Right renal pelvis (tissue), 4 donors: ENCODE measurements at places on chromosomes 3 and 15.

GRCh38 chr3:188421151-188421821, 267.3 kb downstream of the LPP start:
- DNase-seq: no peak

DNA sequence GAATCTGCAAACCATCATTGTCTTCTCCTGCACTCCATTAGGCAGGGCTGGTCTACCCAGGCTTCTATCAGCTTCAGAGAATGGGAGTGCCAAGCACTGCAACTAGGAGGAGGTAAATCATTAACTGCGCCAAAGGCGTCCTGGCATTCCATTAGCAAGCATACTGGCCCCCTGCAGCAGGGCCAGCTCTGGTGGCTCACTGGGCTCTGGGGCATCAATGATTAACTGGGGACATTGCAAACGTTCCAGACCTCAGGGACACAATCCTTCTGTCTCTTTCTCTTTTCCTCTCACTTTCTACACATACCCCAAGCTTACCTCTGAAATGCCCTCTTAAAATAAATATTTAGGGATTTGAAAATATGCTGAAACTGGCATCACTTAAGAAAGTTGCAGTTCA, 129.0 kb downstream of the MYLK start:
- DNase-seq: peak; percentile 72

GRCh38 chr15:87817553-87817952, 439.0 kb downstream of the NTRK3 start:
- DNase-seq: no peak

DNA sequence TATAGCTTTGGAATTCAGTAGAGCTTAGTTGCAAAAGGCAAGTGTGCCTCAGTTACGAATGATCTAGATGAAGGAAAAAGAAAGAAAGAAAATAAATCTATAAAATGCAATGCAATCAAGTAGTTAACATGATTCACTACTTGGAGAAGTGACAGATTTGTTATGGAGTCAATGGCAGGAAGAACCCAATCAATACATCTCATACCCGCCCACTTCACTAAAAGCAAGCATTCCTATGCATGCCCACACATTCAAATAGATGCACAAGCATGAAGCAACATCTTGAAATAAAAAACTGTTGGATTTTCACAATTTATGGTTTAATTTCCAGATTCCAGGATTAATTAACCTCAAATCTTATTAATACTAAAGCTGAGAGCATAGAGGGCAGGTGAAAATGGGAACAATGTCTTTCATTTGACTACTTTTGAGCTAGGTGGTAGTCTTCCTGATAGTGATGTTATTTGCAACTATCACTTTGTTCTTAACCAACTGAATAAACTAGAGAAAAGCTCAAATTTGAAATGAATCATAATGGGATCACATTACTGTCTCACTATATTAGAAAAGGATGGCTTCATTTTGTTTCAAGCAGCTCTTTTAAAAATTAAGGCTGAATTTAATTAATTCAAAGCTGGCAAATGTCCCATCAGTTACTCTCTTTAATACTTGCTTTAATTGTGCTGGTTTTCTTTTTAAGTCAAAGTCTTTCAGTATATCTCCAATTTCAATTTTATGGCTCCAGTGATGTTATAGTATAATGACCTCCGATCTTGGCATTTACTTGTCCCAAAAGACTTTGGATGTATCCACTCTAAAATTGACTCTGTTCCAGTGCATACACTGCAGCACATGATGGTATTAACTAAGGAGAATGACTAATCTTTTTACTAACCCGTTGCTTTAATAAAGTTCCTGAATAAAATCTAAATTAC, 46.7 kb upstream of the CCDC50 start:
- no peak for DNase-seq

DNA sequence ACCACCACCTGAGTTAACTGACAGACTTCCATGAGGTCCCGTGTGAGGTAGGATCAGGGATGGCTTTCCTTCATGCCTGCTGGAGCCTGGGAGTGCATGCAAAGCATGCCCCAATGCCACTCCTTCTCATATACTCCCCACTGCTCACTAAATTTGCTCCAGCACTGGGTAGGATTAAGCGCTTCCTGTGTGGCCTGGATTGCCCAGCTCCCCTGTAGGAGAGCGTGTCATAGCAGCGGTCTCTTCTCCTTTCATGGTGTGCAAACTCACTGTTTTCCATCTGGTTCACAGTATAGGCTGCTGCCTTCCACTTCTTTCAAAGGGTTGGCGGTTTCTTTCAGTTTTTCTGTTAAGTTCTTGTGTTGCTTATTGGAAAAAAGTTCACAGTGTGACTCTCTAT, 34.1 kb upstream of the ABI3BP start:
- no peak for DNase-seq

DNA sequence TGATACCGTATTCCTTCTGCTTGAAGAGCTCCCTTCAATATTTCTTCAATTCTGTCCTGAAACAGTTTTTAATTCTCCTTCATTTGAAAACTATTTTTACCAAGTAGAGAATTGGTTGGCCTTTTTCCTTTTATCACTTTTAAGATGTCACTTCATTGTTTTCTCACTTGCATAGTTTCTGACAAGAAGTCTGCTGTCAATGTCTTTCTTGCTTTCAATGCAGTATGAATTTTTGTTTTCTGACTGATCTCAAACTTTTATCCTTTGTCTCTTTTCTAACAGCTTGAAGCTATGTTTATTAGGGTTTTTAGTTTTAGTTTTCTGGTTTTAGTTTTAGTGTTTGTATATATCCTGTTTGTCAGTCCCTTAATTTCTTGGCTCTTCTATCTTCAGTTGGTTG, 364.8 kb upstream of the TPRG1 start:
- DNase-seq: no peak

- no peak for DNase-seq
Measured at GRCh38 chr15:79740561-79740960, 156.3 kb downstream of the MTHFS start.

GRCh38 chr3:35670408-35670965, 31.2 kb downstream of the ARPP21 start:
- DNase-seq: no peak

GRCh38 chr3:522888-523287, 326.3 kb downstream of the CHL1 start:
- DNase-seq: no peak

GRCh38 chr3:86990012-86990733, 776 bp downstream of the VGLL3 start:
- no peak for DNase-seq

- no peak for DNase-seq
Measured at GRCh38 chr3:60081381-60082095, 1031.7 kb upstream of the CFAP20DC start.

DNA sequence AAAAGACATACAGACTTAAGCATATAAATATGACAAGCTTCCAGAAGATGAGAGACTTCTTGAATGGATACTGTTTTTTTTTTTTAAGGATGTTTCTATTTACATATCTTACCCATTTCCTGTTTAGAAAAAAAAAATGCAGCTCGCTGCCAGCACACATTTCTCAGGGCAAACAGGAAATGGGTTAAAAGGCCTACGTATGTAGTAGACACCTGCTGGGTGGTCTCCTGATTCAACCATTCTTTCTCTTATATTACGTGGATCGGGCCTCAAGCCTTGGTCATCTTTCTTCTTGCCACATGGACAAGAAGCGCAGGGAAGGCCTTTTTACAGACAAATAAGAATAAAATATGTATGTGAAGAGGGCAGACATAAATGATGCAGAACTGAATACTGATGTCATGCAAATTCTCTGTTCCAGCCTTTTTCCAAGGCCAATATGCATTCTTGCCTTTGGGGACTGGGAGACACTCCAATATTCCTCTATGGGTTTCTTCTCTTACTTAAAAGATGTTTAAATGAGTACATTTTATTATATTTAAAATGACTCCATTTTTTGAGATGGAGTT, 35.0 kb upstream of the TJP1 start:
- no peak for DNase-seq

DNA sequence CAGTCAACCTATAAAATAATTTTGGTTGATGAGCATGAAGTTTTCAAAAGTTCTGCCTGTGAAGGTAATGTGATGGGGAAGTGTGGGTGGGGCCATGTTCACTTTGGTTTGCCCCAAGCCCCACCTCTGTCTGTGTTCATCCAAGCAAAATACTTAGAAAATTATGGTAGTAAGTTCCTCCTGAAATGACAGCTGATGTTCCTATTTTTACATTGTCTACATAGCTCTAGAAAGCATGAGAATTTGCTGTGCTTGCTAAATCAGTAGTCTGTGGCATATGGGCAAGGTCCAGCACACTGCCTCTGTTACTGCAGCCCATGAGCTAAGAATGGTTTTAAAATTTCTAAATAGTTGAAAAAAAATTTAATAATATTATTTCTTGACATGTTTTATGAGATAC, 21.9 kb upstream of the CP start:
- no peak for DNase-seq

- DNase-seq: no peak
Measured at GRCh38 chr3:47836986-47837385, 34.0 kb downstream of the DHX30 start.

- no peak for DNase-seq
Measured at GRCh38 chr3:17954801-17955200, 212.4 kb upstream of the TBC1D5 start.

DNA sequence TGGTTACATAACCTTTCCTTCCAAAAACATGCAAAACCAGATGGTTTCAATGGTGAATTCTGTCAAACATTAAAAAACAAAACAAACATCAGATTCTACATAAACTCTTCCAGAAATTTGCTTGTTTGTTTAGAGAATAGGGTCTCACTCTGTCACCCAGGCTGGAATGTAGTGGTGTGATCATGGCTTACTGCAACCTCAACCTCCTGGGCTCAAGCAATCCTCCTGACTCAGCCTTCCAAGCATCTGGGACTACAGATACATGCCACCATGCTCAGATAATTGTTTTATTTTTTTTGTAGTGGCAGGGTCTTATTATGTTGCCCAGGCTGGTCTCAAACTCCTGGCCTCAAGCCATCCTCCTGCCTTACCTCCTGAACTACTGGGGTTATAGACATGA, 36.1 kb downstream of the FBXL2 start:
- DNase-seq: no peak

- no peak for DNase-seq
Measured at GRCh38 chr3:149999421-149999820, 28.7 kb upstream of the PFN2 start.

GRCh38 chr3:159062734-159063410, 261.0 kb downstream of the MFSD1 start:
- no peak for DNase-seq

GRCh38 chr15:60017538-60018520, 13.7 kb downstream of the FOXB1 start:
- DNase-seq: no peak

GRCh38 chr15:44066211-44066827, 128.8 kb downstream of the FRMD5 start:
- DNase-seq: peak; percentile 3

GRCh38 chr15:92082006-92082843, 228.7 kb downstream of the SLCO3A1 start:
- peak; percentile 66 for DNase-seq

DNA sequence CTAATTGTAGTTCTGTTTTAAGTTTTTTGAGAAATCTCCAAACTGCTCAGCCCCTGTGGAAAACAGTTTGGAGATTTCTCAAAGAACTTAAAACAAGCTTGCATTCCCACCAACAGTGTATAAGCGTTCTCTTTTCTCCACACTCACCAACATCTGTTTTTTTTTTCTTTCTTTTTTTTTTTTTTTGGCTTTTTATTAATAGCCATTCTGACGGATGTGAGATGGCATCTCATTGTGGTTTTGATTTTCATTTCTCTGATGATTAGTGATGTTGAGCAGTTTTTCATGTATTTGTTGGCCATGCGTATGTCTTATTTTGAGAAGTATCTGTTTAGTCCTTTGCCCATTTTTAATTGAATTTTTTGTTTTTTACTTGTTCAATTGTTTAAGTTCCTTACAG, 73.1 kb upstream of the COL8A1 start:
- no peak for DNase-seq

DNA sequence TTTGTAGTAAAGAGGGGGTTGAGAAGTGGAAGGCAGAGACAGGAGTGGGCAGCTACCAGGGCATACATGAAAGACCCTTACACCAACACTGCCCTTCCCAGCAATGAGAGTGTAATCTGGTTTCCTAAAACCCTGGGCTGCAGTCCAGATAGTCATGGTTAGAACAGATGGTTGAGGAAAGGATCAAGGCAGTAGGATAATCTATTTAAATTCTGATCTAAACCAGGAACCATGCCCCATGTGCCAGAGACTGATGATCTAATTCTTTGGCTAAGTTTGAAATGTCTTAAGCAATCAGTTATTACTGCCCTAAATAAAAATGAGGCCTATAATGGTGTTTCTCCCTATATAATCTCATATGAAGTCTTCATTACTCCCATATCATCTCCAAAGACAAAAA, 59.6 kb downstream of the PRTG start:
- no peak for DNase-seq
